ENCODE measurements at places on chromosomes 5 and 9.

- DNase-seq: no peak
These were observed 11.4 kb upstream of the BASP1 start for GRCh38 chr5:17206021-17206420.

DNA sequence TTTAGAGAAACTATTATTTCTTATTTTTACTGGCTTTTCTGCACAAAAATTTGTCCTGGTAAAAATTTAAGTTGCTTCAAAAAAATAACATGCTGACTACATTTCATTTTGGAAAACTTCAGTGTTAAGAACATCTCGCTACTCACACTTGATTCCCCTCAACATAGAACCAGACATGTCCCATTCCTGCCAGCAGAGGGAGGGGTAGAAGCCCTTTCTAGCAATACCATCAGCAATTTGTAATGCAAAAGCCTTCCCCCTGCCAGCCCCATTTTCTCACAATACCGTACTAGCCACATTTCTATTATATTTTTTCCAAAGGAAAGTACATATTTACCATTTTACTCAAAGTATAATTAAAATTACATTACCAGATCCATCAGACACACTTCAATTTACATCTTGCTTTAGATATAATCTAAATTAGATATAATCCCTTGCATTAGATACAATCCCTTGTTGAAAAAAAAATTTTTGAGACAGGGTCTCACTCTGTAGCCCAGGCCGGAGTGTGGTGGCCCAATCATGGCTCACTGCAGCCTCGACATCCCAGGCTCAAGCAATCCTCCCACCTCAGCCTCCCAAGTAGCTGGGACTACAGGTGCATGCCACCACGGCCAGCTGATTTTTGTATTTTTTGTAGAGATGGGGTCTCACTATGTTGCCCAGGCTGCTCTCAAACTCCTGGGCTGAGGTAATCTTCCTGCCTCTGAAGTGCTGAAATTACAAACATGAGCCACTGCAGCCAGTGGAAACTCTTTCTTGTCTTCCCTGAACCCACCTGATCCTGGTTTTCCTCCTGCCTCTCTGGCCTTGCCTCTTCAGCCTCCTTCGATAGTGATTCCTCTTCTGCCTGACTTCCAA, 39.6 kb upstream of the IDNK start:
- DNase-seq: no peak

DNA sequence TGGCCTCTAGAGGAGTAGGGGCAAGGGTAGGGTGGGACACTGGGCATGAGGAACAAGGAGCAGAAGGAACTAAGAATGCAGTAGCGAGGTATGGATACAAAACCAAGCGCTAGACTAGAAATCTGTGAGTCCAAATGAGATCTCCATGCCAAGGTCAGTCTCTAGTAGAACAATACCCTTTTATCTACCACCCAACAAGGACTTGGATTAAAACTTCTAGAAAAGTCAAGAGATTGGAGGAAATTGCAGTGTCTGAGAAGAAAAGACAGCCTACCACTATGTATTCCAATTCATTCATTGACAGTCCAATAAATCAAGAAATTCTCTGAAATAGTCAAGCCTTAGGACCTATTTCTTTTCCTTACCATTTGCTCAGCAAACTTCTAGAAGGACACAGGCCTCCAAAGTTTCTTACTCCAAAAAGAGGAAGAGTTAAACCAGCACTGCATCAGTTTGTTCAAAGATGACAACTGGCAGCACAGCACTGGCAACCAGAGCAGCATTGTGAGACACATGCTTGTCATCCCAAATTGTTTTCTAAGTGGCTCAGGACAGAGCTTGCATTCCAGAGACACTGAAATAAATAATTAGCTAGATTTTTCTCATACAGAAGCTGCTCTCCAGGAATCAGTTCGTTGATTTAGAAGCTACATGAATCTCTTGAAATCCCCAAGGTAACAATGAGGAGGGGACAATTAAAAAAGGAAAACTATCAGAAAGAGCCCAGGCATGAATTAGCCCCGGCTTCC, 22.6 kb downstream of the ABCA1 start:
- DNase-seq: no peak

GRCh38 chr5:1751026-1751863, 48.4 kb downstream of the MRPL36 start:
- DNase-seq: no peak

DNA sequence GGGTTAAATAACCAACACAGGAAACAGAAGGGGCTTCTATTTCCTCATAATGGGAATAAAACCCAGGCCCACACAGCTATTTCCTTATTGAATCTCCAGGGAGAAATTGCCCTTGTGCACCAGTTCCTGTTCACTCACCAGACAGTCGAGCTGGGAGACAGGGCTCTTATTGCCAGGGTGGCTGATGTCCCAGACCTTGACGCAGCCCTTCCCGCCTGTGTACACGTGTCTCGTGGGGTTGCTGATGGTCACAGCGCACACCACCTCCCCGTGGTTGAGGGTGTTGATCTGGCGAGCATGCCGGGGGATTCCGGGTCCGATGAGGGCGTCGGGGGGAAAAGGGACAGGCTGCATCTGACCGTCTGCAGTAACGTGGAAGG, 96.5 kb downstream of the TLE1 start:
- DNase-seq: peak; percentile 7

DNA sequence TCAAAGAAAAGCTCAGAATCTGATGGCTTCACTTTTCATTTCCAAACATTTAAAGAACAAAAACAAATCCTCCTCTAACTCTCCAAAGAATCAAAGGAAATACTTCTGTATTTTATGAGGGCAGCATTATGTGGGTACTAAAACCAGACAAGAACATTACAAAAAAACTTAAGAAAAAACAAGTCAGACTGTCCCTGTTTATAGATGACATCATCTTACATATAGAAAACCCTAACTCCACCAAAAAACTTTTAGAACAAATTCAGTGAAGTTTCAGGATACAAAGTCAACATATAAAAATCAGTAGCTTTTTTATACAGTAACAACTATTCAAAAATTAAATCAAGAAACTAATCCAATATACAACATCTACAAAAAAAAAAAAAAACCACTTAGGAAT, 136.2 kb downstream of the PJA2 start:
- DNase-seq: no peak

GRCh38 chr9:35078066-35078465, 1.7 kb downstream of the FANCG start:
- DNase-seq: no peak

DNA sequence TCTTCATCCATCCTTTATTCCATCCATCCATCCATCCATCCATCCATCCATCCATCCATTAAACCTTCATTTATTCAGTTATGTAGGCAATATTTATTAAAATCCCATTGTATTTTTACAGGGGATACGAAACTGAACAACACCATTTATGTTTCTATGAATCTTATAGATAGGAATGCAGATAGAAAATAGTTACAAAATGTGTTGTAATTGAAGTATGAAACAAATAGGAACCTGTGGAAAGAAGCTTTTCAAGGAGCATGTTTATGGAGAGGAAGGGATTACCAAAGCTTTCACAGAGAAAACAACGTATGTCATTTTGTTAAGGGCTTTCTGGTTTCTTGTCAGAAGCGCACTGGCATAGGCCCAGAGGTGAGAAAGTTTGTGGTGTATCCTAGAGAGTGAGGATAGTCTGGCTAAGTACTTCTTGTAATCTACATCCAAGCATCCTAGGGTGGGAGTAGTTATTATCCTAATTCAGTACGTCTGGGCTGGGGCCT, 184.0 kb downstream of the CNTLN start:
- no peak for DNase-seq

GRCh38 chr5:143714629-143715028, 97.3 kb upstream of the HMHB1 start:
- DNase-seq: no peak

DNA sequence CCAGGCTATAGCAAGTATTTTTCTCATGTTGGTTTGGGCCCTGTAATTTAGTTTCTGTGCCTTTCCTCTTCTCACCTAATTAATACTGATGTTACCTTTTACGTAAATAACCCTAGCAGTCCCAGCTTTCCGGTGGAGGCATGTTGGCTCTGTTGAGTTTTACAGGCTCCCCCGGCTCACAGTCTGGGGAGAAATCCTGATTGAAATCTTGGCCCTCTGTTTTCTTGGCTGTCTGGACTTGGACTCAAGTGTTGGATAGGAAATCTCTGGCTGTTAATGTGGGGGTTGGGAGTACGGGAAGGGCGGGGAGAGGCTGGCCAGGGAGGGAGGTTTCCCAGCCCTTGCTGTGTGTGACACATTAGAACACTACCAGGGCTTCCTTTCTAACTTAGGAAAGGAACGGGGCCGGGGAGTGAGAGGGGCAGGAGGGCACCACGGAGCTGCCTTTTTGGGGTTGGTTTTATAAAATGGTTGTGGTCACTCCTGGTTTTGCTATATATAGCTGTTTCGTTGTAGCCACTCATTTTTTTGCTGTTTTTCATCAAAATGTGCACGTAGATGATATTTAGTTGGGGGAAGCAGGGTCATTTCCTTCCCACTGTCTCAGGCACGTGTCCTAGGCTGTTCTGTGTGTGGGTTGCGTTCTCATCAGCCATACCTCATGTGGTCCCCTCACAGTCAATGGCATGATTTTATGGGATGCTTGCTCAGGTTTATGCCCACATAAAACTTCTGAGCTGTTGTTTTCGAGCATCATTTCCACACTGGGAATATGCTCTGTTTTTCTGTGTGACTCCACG, 11.0 kb downstream of the TRIO start:
- peak; percentile 27 for DNase-seq

DNA sequence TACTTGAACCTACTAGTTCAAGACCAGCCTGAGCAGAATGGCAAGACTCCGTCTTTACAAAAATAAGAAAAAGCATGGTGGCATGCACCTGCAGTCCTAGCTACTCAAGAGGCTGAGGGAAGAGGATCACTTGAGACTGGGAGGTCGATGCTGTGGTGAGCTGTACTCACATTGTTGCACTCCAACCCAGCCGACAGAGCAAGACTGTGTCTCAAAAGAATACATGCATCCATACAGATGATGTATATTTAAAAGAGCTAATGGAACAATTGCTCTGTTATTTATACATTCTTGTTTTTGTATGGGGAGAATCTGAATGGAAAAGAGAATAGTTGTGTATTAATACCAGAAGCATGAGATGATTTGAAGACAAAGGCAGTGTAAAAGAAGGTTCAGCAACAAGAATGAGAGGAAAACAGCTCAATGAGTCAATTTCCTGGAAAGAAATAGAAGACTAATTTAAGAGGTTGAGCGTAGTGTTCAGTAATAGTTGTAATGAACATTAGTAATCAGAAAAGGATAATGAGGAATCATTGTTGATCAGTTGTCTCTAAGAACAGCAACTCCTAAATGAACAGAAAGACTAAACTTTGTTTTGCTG, 1.9 kb upstream of the LRRC70 start:
- no peak for DNase-seq

DNA sequence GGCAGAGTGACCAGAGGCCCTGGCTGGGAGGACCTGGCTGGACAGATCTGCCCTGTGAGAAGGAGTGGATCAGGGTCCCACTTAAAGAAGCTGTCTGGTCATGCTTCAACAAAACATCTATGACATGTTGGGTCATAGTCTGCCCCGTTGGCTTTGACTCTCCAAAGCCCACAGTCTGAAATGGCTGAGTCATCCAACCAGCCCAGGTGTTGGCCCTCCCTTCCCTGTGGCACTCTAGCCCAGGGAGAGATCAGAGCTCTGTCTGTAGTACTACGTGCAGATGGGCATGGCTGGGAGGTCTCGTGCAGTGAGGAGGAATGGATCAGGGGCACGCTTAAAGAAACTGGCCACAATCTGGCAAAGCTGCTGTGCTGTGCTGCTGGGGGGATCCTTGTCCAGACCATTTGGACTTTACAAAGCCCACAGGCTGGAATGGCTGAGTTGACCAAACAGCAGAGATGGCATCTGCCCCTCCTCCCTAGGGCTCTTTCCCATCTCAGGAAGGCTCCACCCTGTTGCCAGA, 206.1 kb downstream of the TUSC1 start:
- DNase-seq: no peak

DNA sequence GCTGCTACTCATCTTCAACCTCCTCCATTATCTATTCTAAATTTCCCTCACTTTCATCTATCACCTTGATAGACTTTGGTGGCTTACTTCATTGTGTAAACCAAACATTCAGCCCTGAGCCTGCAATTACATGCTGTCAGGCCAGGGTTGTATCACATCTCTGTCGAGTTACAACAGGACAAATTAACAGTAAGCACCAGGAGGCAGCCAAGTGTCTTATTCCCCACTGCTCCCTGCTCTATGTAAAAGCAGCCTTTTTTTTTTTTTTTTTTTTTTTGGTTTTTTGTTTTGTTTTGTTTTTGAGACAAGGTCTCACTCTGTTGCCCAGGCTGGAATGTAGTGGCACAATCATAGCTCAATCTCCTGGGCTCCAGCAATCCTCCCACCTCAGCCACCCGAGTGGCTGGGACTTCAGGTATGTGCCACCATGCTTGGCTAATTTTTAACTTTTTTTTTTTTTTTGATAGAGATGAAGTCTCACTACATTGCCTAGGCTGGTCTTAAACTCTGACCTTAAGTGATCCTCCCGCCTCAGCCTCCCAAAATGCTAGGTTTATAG, 15.2 kb upstream of the ZCCHC9 start:
- DNase-seq: no peak

DNA sequence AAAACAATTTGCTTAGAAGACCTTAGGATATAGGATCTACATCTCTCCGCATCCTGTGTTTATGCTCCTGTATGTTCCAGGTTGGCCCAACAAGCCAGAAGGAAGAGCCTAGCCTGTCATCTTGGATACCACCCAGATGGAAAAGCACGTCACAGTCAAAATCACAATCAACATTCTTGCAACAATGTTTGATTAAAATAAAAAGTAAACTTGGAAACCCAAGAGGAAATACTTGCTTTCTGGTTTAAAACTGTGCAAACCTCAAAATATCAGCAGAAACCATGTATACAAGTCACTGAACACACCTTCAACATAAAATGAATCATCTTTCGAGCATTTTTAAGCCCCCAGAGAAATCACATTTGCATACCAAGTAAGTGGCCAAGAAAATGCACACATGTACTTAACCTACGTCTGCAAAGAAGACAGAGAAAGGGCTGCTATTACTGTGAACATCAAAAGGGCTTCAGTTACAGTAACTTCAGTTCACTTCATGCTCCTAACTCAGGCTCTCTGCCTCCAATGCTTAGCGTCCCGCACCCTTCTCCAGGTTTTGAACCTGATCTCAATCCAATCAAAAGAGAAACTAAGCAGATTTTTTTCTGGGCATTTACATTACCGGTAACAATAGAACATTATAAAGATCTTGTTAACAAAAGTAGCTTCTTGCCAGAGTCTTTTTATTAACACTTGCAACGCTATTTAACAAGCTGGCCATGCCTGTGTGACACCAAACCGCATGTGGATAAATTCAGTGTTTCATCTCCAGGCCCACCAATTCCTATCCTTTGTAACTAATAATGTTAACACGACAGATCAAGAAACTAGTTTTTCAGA, 1.3 kb downstream of the ENC1 start:
- no peak for DNase-seq

GRCh38 chr5:53900677-53901076, 340.2 kb downstream of the NDUFS4 start:
- no peak for DNase-seq

DNA sequence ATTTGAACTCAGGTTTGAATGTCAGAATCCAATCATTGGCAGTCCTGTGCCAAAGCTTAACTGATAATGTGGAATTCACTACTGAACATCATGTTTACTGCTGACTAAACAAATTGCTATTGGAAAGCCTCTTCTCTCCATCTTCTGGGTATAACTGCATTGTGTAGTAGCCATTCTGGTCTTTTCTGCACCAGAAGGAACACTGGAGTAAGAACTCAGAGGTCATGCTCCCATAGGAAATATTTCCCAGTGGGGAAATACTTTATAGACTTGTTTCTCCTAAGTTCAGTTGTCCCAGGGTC, 25.9 kb downstream of the SLC1A3 start:
- DNase-seq: no peak

GRCh38 chr5:124110942-124111341, 599.0 kb downstream of the CSNK1G3 start:
- DNase-seq: no peak

Measured in hippocampal formation (tissue), 2 donors.